Activated CD8-positive, alpha-beta memory T cell treated with anti-CD3 and anti-CD28 coated beads, Interleukin-2, amount 50 U/mL, for 48 hours (primary cell): ENCODE measurements at places on chromosomes 1 and 21.

GRCh38 chr1:226697151-226697928 lies 41.7 kb downstream of the ITPKB start:
- DNase-seq, result no peak

DNA sequence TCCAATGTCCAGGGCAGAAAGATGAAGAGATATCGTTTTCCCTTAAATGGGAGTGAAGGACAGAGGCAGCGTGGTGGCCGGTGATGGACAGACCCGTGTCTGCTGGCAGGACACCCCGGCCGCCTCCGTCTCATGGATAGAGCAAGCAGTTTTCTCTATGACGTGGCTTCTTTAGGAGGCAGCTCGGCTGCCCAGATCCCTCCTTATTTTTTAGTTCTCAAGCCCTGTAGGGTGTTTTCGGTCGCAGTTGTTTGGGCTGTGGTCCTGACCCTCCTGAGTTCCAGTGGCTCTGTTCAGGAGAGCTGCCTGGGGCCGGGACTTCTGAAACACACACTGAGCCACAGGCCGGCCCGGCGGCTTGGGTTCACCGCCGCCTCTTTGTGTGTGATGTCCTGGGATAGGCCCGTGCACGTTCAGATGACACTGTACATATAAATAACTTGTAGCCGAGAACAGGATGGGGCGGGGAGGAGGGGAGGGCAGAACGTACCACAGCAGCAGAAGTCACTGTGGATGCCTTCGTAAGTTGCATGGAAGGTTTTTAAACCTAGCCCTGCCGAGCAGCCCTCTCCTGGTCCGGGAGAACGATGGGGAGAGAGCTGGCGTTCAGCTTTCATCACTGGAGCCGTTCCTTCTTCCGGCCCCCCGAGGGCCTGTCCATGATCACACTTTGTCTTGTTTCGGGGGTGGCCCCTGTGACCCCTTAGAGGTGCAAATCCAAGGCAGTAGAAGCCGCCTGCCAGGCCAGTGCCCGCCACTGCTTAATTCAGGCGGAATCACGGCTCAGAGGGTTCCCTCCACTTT lies 65.2 kb downstream of the SIK1 start:
- DNase-seq, result peak; percentile 64

DNA sequence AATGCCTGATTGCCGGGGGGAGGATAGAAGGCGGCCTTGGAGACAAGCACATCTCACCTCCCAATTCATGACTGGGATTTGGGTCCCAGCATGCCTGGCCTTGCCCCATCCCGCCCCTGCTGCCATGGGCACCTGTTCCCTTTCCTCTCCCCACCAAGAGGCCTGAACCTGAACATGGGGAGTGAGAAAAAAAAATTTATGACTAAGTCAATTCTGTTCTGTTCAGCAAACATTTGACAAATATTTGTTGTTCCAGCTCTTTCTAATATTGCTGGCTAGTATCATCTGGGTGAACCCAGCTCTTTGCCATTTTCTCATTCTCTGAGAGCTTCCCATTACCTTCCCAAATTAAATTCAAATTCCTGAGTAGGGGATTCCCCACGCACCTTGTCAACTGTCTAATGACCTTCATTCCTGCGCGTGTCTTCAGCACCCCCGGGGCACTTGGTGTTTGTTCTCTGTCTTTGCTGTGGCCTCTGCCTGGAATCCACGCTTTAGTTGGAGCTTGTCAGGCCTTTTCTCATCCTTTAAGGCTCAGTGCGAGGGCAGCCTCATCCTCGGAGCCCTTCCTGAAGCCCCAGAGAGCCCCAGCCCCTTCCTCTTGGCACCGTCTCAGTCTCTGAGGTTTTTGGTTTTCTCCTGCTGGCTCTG lies 42.8 kb downstream of the ARHGEF10L start:
- no peak for DNase-seq

DNA sequence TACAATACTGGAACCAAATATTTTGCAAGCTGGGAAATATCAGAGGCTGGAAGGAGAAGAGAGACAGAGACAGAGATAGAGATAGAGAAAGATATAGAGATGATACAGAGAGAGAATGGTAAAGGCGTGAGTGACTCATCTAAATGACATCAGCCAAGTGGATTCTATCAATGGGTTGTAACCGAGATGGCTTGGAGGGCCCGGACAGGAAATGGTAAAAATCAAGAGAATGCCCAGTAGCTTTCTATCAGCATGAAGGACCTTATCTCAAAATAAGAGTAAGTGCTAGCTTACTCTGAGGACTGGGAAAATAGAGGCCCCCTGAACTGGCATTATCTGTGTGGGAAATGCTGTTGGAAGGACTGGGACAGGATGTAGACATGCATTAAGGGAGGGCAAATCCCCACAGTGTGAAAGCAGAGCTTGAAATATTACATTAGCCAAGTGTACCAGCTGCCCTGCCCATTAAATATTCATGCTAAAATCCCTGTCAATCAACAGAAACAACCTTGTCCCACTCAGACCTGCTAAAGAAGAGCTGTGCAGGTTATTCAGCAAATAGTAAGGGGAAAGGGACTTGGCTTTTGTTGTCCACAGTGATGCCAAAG lies 76.6 kb upstream of the ZNF644 start:
- no peak for DNase-seq

DNA sequence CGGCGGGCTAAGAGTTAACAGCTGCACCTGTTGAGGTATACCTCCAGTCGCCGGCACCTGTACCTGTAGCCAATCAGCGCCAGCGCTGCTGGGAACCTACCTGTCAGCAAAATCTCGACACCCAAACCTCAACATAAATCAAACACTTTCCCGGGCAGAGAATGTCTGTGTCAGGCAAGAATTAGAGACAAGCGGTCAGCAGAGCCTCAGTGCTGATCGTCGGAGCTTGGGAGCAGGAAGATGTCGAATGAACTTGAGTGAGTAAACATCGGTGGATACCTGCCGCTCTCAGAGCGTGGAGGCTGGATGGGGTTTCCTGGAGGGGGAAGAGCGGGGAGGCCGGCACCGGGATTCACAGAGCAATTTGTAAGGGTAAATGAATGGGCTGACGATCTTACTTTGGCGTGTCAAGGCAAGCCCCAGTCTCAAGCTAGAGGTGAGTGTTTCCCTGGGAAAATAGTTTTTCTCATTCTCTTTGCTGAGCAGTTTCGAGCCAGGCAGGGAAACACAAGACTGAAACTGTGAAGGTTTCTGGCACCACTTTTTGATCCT lies at the start of gene GRHL3:
Gene GRHL3 (plus strand): TSS at position 46 of the 552 bp plus-strand sequence. CDS start 195 bp downstream, at position 241.
- DNase-seq, result no peak

DNA sequence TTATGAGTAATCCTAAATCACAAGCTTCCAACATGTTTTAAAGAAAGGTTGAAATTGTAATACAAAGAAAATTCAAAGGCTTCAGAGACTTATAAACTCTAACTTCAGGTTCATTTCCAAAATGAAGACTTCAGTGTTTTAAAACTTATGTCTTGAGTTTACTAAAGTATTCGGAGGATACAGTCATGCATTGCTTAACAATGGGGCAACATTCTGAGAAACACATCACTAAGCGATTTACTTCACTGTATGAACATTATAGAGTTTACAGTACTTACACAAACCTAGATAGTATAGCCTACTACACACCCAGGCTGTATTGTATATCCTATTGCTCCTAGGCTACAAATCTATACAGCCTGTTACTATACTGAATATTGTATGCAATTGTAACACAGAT lies 38.3 kb downstream of the CEP170 start:
- no peak for DNase-seq

- no peak for DNase-seq
Observed at GRCh38 chr1:188782220-188782841, 1695.3 kb downstream of the BRINP3 start.

DNA sequence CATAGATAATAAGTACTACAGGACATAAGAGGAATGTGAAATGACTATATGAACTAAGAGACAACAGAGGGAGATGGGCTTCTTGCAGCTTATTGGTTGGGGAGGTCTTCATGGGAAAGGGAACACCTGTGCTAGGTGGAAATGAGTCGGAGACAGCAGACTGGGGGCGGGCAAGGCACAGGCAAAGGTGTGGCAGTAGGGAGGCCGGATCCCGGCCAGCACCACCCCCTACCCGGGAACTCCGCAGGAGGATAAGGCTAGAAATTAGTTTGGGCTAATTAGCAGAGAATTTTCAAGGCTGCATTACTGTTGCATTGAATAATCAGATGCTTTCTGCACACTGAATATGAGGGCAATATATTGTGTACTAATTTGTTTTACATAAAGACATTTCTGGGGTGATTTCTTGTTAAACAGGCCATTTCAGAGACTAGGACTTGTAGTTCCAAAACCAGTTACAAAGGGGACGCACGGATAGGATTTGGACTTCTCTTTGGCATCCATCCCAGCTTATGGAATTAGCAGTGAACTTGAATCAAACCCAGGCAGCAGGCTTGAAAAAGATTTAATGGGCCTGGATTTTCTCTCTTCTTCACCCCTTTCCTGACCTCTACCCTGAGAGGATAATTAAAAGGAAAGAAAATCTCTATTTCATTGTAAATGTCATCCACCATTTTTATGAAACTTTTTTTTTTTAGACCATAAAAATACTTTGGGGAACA lies 2.2 kb upstream of the HUNK start:
- no peak for DNase-seq

DNA sequence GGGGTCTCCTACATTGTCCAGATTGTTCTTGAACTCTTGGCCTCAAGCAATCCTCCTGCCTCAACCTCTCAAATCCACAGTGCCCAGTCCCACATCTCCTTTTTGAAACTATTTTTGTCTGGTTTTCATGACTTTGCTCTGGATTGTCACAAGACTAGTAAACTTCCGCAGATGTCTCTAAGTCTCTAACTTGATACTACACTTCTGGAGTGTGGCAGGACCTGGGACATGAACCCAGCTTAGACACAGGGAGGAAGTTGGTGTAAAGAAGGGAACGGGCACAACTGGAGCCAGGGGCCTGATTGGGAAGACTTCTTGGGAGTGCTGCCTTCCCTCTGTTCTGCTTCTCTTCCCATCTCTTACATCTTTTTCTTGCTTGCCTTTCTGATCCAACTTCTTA lies 16.2 kb upstream of the DISC1 start:
- DNase-seq, result no peak

GRCh38 chr1:184615301-184615700 lies 139.4 kb downstream of the EDEM3 start:
- DNase-seq, result no peak

DNA sequence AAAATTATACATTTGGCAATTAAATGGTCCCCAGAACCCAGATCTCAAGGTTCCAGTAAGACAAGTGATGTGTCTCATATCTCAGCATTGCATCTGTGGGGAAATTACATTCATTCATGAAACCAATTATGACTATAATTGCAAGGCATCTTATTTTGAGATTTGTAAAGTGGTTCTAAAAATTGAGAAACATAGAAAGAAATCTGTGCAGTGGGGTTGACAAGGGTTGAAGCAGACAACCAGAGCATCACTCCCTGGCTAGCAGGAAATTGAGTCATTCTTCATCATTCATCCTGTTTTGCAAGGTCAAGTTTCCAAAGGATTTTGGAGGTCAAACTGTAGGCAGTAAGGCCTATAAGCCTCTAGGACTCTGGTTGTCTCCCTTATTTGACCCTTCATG lies 25.1 kb upstream of the MROH9 start:
- no peak for DNase-seq

DNA sequence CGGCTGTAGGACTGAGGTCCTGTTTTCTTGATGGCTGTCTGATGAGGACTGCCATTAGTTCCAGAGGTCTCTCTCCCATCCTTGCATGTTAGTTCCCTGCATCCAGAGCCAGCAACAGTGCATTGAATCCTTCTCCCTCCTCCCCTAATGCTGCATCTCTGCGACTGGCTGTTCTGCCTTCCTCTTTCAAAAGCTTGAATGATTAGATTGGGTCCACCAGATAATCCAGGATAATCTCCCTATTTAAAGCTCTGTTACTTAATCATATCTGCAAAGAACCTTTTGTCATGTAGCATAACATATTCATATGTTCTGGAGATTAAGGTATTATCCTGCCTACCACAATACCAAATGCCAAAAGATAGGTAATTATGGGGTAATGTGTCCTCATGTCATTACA lies 377.5 kb downstream of the GPATCH2 start:
- DNase-seq, result no peak

DNA sequence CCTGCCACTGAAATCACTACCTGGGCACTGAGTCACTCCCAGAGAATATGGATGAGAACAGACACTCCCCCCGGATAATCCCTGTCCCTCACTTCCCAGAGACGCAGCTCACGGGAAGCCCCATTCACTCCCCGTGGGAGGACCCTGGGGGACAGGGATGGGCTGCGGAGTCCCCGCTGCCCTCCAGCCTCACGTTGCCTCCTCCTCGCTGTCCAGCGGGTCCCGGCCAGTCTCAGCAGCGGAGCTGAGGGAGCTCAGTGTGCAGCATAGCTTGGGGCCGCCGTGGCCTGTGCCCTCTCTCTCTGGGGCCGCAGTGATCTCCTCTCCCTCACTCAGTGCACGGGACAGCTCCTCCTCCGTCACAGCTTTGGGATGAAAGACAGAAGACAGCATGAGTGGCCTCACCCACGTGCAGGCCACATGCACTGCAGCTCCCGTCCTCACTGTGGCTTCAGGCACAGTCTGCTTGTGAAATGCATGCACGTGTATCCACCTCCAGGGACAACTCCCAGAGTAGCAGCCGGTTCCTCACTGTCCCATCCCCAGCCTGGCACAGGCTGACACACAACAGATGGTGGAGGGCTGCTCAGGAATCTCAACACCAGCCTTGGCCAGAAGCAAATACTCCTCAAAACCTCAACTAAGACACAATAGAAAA lies 7.4 kb downstream of the CFAP410 start:
- no peak for DNase-seq

- peak; percentile 44 for DNase-seq
Observed at GRCh38 chr1:167503626-167504466, 14.5 kb downstream of the CD247 start.

DNA sequence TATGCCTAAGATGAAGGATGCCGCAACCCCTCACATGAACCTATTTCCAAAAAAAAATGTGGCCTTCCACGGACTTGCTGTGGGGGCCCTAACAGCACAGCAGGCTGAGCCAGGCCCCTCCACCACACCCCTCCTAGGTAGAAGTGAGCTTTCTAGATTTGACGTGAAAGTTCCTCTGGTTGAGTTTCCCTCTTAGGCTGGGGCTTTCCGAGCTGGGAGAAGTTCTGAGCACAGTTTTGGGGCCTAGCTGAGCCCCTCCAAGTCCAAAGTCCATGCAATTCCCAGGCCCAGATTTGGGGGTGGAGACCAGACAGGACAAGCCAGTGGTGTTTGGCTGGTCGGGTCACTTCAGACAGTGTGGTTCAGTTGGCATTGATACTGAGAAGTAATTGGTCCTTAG lies 13.8 kb upstream of the PHLDA3 start:
- DNase-seq, result no peak

- no peak for DNase-seq
Observed at GRCh38 chr1:223611936-223612335, 53.6 kb downstream of the CAPN8 start.

DNA sequence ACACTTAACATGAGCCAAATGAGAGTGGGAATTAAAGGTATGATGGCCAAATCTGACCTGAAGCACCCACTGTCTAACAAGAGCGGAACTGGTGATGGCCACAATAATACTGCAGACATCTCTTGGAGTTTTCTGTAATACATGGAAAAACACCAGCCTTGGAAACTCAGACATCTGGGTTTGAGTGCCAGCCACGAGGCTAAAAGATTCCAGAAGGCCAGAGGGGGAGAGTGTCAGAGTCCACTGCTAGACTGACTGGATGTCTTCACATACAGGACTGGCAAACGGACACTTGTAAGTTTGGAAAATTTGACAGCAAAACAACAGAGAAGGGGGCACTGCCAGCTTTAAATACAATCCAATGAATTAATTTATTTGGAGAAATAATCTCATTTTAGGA lies 175.1 kb downstream of the ADSS2 start:
- DNase-seq, result no peak

- no peak for DNase-seq
Observed at GRCh38 chr1:10965546-10966226, 46.8 kb upstream of the TARDBP start.

- peak; percentile 89 for DNase-seq
Observed at GRCh38 chr1:228457396-228458176, 29.6 kb upstream of the RNF187 start.

GRCh38 chr1:30811187-30811586 lies 53.6 kb upstream of the LAPTM5 start:
- no peak for DNase-seq
